ENCODE measurements at places on chromosomes 11 and 22. TPM values are rescaled to one million over a fixed set of nuclear protein-coding genes. Genes with fewer than 3 reads are reported as not detected.

DCHS1 gene
- 13.2 TPM for total RNA-seq

SLC22A8 gene
- total RNA-seq = not detected

HSPB2 gene
- 38.0 TPM for total RNA-seq

LIF gene
- total RNA-seq = 0.59 TPM

NPAS4 gene
- 0.09 TPM for total RNA-seq

MAJIN gene
- total RNA-seq = not detected

CYP2D6 gene
- 0.24 TPM for total RNA-seq

HNRNPUL2 gene
- total RNA-seq = 34.7 TPM

C11orf86 gene
- total RNA-seq = not detected

CHCHD10 gene
- total RNA-seq = 1,316 TPM

ANO1 gene
- 10.2 TPM for total RNA-seq

APOL5 gene
- not detected for total RNA-seq

CREB3L1 gene
- total RNA-seq = 14.7 TPM

FHIP1B gene
- total RNA-seq = 14.1 TPM

CCDC116 gene
- not detected for total RNA-seq

SPDYC gene
- not detected for total RNA-seq

SCGB1C1 gene
- total RNA-seq = not detected

MCAM gene
- 95.1 TPM for total RNA-seq

OR6T1 gene
- not detected for total RNA-seq

GGT1 gene
- total RNA-seq = 4.1 TPM

APOA5 gene
- total RNA-seq = not detected

NXPE2 gene
- total RNA-seq = 0.40 TPM
